ENCODE measurements at places on chromosomes 2 and 18.

DNA sequence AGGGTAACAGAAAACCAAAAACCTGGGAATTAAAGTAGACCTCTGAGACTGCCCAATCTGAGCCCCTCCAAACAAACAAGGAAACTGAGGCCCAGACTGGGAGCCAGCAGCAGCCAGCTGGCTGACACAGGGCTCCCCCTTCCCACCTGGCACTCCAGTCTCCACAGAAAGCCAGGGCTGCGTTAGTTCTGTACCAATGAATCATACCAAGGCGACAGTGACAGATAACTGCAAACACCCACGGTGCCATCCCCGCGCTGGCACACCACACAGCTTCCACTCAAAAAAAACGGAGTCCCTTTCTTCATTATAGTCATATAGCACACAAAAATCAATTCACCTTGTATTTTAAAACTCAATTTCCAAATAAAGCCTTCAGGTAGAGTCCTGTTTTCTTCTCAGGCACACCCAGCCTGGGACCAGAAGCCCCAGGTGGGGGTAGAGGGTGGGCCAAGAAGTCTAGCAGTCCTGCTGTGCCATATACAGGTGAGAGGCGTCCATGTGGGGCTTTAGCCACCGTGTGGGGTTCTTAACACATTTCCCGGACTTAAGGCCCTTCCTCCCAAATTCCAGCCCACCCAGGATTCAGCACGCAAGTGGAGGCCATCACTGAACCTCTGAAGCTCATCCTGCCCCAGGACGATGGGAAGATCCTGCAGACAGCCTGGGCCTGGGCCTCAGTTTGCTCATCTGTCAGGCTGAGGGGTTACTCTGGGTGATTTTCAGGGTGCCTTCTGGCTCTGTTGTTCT is 1.2 kb downstream of the PER2 start:
- no peak for DNase-seq

DNA sequence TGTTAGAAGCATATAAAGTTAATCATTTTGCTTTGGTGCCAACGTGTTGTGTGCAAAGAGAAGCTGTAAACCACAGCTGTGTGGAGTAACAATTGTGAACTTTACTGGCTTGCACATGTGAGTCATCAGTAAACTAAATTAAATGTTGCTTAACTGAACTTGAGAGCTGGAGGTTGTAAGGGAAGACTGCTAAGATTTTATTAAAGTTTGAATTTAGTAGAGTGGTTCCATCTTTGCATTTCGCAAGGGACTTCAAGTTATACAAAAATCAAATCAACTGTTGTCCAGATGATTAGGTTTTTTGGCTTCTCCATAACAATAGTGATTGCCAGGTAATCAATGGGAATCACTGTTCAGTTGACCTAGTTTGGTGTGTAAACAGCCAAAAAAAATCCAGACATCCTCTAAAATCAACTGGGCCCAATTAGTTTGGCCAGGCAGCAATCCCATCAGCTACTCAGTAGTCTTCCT is 247.4 kb downstream of the MYO3B start:
- DNase-seq = no peak

- no peak for DNase-seq
Observed at GRCh38 chr2:235135990-235136561, 184.3 kb downstream of the SH3BP4 start.

- DNase-seq = no peak
Observed at GRCh38 chr2:180456801-180457200, 449.7 kb upstream of the CWC22 start.

DNA sequence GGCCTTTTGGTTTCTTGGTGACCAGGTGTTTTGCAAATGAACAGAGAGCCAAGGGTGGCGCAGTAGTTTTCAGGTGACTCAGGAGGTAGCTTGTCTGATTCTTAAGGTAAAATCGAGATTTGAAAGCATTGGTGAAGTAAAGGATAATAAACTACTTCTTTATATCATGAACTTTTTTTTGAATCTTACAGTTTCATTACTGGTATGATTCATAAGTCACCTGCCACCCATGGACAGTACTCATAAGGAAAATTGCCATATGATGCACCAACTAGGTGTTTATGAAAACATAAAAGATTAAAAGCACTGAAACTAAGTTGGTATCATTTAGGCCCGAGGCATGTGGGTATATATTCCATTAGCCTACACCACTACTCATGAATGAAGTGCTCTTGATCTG is 84.1 kb upstream of the MGAT5 start:
- no peak for DNase-seq

DNA sequence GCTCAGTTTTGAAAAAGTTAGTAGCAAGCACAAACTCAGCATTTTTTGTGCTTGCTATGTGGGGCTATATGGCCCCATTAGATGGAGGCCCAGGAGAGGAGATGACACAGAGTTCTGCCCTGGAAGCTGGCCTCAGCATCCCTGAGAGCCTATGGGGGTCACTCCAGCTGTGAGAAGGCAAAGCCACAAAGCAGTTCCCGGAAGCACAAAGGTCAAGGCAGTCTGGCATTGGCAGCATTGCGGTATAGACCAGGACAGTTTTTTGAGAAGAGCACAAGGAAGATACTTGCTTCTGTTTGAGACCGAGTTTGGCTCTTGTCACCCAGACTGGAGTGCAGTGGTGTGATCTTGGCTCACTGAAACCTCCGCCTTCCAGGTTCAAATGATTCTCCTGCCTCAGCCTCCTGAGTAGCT is 7.5 kb upstream of the ITPRIPL1 start:
- DNase-seq = no peak

DNA sequence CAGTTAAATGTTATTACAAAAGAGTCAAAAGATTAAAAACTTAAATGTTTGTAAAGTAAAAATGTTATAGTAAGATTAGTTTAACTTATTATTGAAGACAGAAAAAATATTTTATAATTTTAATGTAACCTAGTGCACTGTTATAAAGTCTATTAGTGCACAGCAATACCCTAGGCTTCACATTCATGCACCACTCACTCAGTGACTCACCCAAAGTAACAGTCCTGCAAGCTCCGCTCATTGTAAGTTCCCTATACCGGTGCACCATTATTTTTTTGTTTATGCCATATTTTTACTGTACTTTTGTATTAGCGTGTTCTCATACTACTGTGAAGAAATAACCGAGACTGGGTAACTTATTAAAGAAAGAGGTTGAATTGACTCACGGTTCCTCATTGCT is 759.7 kb upstream of the CDH7 start:
- no peak for DNase-seq

Measured in activated CD8-positive, alpha-beta memory T cell treated with anti-CD3 and anti-CD28 coated beads for 1 hour (primary cell).